ENCODE measurements at places on chromosomes 1 and 21. TPM values are rescaled to one million over a fixed set of nuclear protein-coding genes. Genes with fewer than 3 reads are reported as not detected.

Gene GBP4
- total RNA-seq: 32.9 TPM

Gene PRRX1
- 25.9 TPM for total RNA-seq

Gene CYB5RL
- total RNA-seq: 8.8 TPM

Gene CFAP141
- not detected for total RNA-seq

Gene ATP1A2
- total RNA-seq: 5.6 TPM

Gene CD101
- total RNA-seq: 37.4 TPM

Gene LRIF1
- total RNA-seq: 7.0 TPM

Gene TMEM81
- total RNA-seq: 3.5 TPM

Gene NR5A2
- 8.1 TPM for total RNA-seq

Gene TNFRSF18
- total RNA-seq: 0.98 TPM

Gene SAMSN1
- total RNA-seq: 18.2 TPM

Gene RPS27
- 1,693 TPM for total RNA-seq

Gene PLEKHN1
- 2.1 TPM for total RNA-seq

Gene KLHDC7A
- 1.3 TPM for total RNA-seq

Gene DMBX1
- not detected for total RNA-seq

Gene RSPH1
- 0.84 TPM for total RNA-seq

Gene SLC1A7
- total RNA-seq: 0.26 TPM

Gene C1orf115
- total RNA-seq: 35.3 TPM

Gene HJV
- total RNA-seq: not detected

Gene NMNAT2
- 0.38 TPM for total RNA-seq

Gene DNAI4
- 10.2 TPM for total RNA-seq

Gene BLACAT1
- 0.84 TPM for total RNA-seq

Gene CCDC30
- total RNA-seq: 5.0 TPM

Gene CSF3R
- total RNA-seq: 202 TPM

Gene LCE3D
- total RNA-seq: not detected

Gene NADK
- 99.2 TPM for total RNA-seq

Gene KCNN3
- total RNA-seq: 7.6 TPM

Gene MIB2
- total RNA-seq: 88.7 TPM

Gene FCGR3A
- total RNA-seq: 112 TPM

Gene TMEM82
- total RNA-seq: not detected

Gene GPR37L1
- 0.06 TPM for total RNA-seq

Gene TAS1R1
- total RNA-seq: not detected

Gene KNCN
- total RNA-seq: not detected

Gene SYNJ1
- 22.1 TPM for total RNA-seq

Gene LRRN2
- total RNA-seq: 3.2 TPM

Gene ROR1
- total RNA-seq: 21.4 TPM

Gene SMIM1
- total RNA-seq: 9.3 TPM

Gene AKR7A3
- 0.43 TPM for total RNA-seq

Gene APP
- total RNA-seq: 480 TPM
